GOT3 (cell line): ENCODE measurements at places on chromosomes 13 and 19.

- DNase-seq, result no peak
Measured at GRCh38 chr13:79402679-79403078, 3.4 kb downstream of the RBM26 start.

- DNase-seq, result no peak
Measured at GRCh38 chr19:4977299-4978174, 8.6 kb downstream of the KDM4B start.

- DNase-seq, result no peak
Measured at GRCh38 chr13:32887617-32888016, 128.6 kb upstream of the KL start.

- DNase-seq, result no peak
Measured at GRCh38 chr19:42421591-42422031, 5.6 kb downstream of the LIPE start.

DNA sequence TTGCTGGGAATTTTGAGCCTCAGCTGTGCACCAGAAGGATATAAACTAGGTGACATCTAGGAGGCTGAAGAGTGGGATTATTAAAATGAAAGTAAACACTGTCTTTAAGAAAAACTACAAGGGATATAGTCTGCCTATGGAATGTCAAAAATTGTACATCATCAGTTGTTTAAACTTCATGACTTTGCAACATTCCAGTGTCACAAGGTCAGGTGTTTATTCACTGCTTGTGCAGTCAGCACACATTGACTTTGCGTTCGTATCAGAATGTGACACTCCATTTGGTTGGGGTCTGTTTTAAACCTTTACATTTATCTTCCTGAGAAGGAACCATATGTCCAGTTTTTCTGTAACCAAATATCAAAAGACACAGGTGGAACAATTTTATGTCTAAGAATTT lies 85.6 kb downstream of the KL start:
- no peak for DNase-seq

- DNase-seq, result no peak
Measured at GRCh38 chr13:59332966-59333365, 830.8 kb downstream of the DIAPH3 start.

GRCh38 chr19:56097776-56098175 lies 23.3 kb downstream of the ZNF787 start:
- DNase-seq, result no peak

DNA sequence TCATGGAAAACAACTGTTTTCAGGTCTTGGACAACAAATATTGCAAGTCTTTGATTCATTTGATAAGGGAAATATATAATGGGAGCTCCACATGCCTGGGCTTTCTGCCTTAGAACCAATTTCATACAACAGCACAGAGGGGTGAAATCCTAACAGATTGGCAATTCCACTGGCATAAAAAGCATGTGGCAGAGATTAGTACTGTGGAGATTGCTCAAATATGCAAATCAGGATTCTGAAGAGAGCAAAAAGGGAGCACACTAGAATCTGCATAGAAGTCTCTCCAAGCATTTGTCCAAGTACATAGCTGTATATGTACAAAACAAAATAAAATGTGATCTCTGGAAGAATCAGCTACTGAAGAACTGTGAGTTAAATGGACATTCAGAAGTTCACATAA lies 312.9 kb upstream of the SLITRK5 start:
- DNase-seq, result no peak

DNA sequence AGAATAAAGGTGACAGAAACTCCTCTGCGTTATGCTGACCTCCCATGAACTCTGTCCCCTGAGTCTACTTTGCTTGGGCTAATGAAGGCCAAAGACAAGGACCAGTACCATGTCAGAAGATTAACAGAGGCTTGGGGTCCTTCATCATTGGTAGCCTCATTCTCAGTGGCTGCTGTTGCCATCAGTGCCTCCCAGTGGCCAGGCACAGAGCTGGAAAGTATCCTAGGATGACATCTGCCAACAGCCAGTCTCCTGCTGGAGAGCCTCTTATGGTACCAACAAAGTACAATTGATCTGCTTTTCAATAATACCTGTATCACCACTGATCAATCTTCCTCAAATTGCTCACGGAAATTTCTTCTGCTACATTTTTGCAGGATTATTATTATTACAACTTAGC lies 281.6 kb downstream of the DNAJC15 start:
- no peak for DNase-seq

DNA sequence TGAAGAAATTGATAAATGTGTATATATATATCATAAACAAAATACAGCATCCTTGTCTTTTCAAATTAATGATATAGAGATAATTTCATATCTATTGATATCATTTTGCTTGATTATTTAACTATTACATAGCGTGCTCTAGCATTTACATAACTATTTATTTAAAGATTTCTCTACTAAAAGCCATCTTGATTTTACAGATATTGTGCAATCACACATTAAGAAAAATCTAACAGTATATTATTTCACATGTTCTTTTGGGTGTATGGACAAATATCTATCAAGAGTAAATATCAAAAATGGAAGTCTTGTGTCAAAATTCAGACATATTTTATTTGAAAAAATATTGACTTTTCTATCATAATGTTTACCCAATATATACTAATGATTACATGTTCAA lies 966.8 kb downstream of the SLITRK5 start:
- no peak for DNase-seq

DNA sequence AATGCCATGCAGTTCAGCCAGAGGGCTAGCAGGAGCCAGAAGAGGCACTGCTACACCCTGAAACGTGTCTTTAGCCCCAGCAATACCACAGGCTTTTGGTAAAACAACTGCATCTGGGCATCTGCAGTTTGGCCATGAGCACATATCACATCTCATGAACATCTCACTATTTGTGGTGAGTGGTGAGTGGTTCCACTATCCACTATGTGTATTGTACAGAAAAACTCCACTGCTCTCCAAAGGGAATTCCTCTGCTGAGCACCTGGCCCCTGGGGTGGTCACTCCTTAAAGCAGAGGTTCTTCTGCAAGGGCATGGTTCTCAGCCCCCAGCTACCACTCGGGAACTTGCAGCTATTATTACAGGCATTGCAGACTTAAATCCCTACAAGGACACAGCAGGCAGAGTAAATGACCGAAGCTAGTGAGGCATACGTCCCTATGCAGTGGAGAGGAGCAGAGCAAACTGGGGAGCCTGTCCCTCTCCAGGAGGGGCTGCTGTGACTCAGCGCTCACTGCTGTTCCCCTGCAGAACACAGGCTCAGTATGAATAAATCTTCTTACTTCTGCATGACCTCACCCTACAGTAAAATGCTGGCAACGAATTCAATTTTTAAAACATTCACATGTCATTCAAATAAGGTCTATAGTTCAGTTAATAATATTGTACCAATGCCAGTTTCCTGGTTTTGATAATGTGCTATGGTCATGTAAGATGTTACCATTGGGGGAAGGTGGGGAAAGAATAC lies 332.4 kb upstream of the ZNF507 start:
- DNase-seq, result no peak

DNA sequence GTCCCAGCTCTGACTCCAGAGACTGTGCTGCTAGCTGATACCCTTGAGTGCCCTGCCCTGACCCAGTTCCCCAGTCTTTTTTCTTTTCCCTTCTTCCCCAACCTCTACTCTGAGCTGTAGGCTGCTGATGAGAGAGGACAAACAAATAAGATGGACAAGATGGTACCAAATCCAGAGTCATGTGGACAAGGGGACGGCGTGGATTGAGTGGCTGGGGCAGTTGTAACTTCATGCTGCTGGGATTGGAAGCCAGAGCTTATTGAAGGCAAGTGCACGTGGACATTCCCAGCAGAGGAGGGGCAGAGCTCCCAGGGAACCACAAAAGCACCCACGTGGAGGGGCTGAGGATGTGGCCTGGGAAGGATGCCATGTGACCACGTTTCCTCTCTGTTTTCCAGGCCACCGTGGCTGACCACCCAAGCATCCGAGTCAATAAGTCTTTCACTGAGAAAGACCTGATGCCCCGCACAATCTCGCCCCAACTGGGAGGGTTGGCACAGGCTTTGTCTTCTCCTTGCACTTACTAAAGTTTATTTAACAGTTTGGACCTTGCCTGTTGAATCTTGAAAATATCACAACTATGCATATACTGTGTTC lies 323.3 kb upstream of the ZNF507 start:
- no peak for DNase-seq

DNA sequence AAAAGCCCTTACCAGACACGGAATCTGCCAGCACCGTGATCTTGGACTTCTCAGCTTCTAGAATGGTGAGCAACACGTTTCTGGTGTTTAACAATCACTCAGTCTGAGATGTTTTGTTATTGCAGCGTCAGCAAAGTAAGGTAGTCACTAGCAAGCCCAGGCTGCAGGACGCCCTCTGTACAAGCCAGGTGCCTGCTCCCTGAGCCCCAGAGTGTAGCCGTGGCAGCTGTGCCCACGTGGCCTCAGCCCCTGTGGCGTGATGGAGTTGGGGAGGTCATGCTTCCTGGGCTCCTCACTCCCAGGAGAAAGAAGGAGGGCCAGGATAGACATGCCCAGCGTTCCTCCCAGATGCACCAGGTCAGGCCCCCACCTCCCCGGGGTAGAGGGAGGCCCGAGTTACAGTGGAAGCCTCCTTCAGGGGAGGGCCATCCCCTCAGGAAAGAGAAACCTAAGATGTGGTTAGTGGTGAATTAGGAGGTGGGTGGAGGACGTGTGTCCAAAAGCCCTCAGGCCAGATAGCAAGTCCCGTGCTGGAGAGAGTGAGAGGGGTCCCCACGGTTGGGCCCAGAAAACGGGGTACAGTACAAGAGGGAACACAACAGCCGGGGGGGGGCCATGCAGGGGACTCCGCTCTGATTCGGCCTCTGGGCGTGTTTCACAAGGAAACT lies 169.6 kb upstream of the SOX1 start:
- no peak for DNase-seq

DNA sequence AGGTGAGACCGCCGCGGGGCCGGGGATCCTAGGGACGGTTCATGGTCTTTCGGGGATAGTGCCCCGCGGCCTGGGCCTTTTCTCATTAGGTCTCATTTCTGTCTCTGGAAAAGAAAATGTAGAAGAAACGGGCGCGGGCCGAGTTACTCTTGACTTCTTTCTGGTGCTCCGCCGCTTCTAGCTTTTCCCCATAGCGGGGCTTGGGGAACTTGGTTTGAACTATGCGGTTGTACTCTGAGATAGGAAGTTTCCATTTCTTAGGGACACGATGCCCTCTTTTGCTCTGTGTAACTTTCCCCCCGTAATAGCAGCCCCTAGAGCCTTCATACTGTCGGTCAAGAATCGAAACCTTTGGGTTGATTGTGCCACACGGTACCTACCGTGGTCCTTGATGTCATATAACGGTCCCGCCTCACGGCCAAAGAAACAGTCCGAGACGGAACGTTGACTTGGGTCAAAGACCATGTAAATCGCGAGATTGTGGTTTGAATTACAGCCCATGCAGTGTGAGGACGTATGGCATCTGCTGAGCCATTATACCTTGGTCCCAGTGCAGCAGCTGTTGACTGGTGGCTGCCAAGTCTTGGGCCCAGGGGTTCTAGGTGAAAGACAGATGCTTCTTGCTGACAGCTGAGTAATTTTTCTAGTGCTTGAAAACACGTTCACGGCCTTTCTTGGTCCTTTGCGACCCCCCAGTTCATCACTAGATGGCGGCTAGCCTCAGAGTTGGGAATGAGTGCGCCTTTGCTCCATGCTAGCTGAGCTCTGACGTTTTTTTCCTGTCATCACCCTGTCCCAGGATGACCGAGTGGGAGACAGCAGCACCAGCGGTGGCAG lies 487 bp downstream of the RPS5 start:
- DNase-seq, result no peak

DNA sequence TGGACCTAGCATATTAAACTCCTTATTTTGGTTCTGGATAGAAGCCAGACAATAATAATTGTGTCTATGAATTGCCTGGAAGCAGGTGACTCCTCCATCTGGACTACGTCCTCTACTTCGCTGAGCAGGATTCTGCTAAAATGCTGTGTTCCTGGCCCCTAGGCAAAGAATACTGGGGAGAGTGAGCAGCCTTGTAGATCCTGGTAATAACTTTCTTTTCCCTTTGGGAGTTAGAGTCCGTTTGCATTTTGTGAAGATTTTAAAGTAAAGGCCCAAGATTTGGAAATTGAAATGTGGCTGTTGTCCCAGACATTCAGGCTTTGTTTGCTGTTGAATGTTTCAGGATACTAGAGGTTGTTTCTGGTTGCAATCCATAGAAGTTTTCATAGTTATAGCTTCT lies 511.9 kb upstream of the KLF12 start:
- no peak for DNase-seq

- no peak for DNase-seq
Measured at GRCh38 chr13:99289674-99290337, 17.4 kb downstream of the GPR183 start.

GRCh38 chr13:38341149-38341692 lies 8.4 kb upstream of the UFM1 start:
- no peak for DNase-seq

GRCh38 chr13:40231311-40231710 lies 435.1 kb downstream of the FOXO1 start:
- no peak for DNase-seq

DNA sequence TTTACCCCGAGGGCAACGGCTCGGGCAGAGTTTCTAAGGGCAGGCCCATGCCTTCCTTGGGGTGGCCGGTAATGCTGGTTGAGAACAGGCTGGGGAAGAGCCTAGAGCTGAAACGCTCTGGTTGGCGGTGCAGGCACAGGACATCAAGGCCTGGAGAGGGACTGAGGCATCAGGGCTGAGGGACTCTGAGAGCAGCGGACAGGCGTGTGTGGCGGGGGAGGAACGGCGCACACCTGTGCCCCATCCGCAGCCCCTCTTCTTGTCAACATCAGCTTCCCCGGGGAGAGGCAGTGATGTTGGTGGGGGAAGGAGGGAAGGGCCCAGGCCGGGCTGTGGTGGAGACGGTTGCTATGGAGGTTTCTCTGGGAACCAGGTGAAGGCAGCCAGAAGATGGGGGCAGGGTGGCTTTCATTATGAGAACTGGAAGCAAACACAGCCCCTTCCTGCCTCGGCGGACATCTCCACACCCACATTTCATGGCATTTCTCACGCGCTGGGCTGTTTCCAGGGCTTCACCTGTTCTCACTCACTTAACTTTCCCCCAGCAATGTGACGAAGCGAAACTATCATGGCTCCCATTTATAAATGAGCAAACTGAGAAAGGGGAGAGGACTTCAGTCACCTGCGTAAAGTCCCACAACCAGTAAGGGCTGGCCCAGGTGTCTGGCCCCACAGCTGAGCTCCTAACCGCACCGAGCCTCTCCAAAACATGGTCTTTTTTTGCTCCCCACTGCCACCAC lies 8.2 kb upstream of the ATF5 start:
- no peak for DNase-seq

GRCh38 chr19:1481224-1481892 lies 2.3 kb upstream of the C19orf25 start:
- DNase-seq, result no peak

DNA sequence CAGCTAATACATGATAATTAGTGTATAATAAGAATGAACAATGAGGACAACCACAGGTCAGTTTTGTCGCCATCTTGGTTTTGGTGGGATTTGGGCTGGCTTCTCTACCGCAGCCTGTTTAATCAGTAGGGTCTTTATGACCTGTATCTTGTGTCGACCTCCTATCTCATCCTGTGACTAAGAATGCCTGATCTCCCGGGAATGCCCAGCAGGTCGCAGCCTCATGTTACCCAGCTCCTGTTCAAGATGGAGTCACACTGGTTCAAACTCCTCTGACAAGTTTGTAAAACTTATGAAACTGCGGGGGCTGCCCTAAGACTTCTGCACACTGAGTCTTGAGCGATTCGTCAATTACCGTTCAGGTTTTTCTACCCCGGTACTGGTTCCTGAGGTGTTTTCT lies 21.5 kb upstream of the ADGRE1 start:
- no peak for DNase-seq
